ENCODE measurements at places on chromosomes 3 and 15.

DNA sequence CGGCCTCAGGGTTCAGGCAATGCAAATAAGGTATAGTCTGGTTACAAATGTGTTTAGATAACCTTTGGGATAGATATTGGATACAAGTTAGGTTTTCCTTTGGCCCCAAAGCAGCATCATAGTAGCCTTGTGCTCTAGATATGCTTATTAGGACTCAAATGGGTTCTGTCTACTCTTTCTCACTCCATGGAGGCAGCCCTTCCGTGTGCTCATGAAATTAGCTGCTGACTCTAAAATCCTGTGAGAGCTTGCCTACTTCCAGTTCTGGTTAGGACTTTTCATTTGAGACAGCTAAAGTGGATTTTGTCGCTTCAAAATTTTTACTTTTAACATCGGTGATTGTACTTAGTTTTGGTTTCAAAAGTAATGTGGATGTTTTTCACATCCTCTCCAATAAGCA, 1.6 kb downstream of the CDV3 start:
- DNase-seq = no peak

GRCh38 chr15:73593304-73594074, 39.7 kb downstream of the NPTN start:
- DNase-seq = no peak

DNA sequence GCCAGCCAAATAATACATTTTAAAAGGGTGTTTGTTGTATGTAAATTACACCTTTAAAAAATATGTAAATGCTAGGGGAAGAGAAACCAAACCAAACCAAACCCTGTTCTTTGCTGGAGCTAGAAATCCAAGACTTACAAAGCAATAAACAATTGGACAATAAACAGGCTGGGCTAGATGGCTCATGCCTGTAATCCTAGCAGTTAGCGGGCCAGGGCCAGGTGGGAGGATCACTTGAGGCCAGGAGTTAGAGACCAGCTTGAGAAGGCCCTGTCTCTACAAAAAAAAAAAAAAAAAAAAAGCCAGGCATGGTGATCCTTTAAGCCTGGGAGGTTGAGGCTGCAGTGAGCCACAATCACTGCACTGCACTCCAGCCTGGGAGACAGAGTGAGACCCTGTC, 12.5 kb downstream of the STOML1 start:
- DNase-seq = no peak

DNA sequence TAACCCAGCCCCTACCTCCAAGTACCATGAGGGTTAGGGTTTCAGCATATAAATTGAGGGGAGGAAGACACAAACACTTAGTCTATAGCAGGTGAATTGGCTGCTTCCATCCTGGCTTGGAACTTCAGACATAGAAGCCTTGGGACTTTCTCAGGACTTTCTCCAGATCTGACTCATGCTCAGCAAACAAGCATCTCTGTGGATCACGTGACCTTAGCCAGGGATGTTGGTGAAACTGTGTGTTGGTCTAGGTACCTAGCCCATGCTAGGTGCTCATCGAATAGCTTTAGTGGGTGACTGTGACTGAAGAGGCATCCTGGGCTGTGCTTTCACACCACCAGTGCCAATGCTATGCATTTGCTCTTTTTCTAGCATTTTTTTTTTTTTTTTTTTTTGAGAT, 58.9 kb downstream of the CD47 start:
- no peak for DNase-seq

DNA sequence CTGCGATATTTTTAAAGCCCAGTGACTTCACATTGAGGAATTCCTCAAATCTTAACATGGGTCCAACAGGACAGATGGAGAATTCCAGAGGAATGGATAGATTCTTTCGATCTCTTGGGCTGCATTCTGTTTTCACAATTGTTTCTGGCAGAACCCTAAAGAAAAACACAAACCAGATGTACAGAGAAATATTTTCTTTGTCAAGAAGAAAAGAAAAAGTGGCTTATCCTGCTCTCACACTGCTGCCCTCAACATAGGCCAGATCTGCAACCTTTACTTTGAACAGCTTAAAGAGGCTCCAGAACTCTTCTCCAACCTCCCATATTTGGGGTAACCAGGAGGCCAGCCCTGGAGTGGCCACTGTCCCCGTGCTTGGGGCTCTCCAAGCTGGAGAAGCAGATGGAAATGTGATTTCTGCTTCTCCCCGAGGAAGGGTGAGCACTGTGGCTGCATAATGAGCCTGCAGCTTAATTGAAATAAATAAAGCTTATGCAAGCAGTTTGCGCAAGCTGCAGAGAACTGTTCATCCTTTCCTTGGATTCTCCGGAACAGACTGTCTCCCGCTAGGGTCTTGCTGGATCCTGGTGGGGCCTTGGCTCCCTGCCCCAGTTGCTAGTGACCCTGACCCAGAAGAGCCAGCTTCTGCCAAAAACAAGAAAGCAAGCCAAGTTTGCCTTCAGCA, 453.2 kb upstream of the PROK2 start:
- no peak for DNase-seq

DNA sequence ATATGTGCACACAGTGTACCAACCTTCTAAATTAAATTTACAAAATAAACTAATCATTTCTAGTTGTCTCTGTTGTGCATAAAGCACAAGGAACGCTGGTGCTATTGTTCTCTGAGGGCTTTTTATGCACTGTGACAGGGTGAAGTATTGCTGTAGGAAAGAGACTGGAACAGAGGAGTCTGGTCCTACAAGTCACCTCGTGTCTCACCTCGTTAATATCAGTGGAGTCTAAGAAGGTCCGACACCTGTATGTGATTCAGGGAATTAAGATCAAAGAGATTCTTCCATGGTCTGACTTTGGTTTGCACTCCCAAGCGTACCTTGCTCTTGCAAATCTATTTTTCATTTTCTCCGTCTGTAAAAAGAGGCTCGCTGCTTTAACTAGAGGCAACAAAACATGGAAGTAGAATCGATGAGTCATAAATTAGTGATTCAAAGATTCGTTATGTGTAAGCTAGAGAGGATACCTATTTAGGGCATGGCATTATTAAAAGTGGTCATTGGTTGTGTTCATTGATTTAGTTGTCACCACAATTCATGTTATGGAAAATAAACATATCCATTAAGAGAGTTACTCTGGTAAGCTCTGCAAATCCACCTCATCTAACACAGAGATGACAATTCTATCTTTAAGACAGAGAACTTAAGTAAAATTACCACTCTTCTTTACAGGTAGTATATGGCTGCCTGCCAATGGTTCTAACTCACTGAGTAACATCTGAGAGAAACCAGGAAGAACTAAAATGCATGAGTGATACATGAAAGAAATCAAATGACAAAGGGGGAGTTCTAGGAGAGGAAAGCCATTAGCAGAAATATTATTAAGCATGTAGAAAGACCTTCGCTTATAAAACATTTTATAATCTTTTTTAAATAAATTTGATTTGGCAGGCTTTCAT, 219.4 kb upstream of the GBE1 start:
- no peak for DNase-seq

- no peak for DNase-seq
Observed at GRCh38 chr3:90007778-90008499, 900.5 kb downstream of the EPHA3 start.

GRCh38 chr15:26926081-26926480, 44.9 kb upstream of the GABRG3 start:
- no peak for DNase-seq

GRCh38 chr15:70159713-70160009, 61.9 kb upstream of the TLE3 start:
- no peak for DNase-seq

DNA sequence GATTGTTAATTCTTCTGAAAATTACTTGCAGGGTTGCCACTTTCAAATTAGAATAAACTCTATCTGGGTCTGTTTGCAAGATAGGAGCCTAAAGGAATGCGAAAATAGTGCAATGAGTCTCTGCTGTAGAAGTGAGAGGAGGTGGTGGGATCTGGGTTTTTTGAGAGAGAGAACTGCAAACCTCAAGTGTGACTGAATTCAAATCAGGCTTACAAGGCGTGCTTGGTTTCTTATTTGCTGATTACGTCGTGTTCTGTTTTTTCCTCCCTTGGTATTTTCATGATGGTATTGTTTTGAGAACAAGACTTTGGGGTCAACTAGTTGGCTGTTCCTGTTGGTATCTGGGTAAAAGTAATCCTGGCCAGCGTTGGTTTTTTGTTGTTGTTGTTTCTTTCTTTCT, 490.9 kb upstream of the CFAP20DC start:
- no peak for DNase-seq

- DNase-seq = no peak
Observed at GRCh38 chr3:4835616-4836043, 143.6 kb upstream of the BHLHE40 start.

DNA sequence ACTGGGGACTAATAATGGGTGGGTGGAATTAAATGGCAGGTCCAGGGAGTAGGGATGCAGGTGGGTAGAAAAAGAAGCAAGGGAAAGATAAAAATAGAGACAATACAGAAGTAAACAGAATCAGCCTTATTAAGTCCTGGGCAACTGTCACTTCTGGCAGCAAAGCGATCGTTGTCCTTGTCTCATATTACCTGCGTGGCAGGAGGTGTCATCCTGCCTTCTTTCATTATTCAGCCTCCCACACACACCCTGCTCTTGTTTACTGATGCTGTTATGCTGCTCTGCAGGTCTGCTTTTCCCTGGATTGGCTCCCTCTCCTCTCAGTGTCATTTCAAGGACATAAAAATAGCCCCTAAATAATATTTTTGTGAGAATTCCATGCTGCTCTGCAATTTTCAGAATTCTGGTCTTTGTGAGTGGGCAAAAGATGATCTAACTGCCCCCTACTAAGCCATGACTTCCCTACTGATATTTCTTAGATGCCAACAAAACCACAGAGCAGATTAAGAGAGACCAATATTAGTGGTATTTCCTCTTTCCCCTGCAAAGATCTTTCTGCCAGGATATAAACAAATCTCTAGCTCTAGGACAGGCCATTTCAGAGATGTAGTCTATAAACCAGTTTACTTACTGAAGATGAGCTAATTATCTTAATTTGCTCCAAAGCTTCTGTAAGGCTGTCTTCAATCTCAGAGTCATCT, 8.5 kb downstream of the VEPH1 start:
- no peak for DNase-seq

- no peak for DNase-seq
Observed at GRCh38 chr3:184050217-184050847, 2.5 kb upstream of the HTR3C start.

DNA sequence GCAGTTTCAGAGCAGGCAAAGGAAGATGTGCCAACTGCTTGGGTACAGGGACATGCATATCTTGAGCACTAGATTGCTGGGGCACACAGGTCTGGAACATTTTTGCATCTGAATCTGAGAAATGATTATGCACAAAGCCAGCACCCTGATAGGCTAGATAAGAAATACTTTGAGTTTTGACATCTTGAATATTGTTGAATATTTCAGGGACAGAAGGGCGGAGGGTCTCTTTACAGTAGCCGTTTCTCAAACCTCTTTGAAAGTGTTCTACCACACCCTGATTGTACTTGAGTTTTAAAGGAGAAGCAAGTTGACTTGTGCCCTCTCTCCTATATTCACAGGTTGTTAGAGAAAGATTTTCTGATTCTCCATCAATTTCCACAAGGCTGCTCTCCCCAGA, 188.1 kb upstream of the STRIT1 start:
- no peak for DNase-seq
